H4 (cell line): ENCODE measurements at places on chromosomes 2 and 18. TPM values are rescaled to one million over a fixed set of nuclear protein-coding genes. Genes with fewer than 3 reads are reported as not detected.

The ASPRV1 gene
- 0.23 TPM in 1 of 2 replicates, not detected in the other for total RNA-seq

The HOXD13 gene
- 3.1 and 4.8 TPM in 2 replicates for total RNA-seq

The LYG1 gene
- 0.12 and 0.15 TPM in 2 replicates for total RNA-seq

The SPP2 gene
- total RNA-seq, result not detected in 2 replicates

The ATL2 gene
- 68.0 and 68.3 TPM in 2 replicates for total RNA-seq
